ENCODE measurements at places on chromosomes 3 and 15. TPM values are rescaled to one million over a fixed set of nuclear protein-coding genes. Genes with fewer than 3 reads are reported as not detected.

Gene SLTM
- total RNA-seq = 49.0 TPM

Gene NIPA2
- 18.2 TPM for total RNA-seq

- peaks cover under 1% of the 10 kb centered on the region for H3K4me1 ChIP-seq
- H3K27ac ChIP-seq = no peak overlapping the region
- DNase-seq = no peak
- no peaks in the 10 kb centered on the region for H3K27me3 ChIP-seq
- no peak overlapping the region for H3K4me3 ChIP-seq
- peaks cover 100% of the 10 kb centered on the region for H3K36me3 ChIP-seq
Observed at GRCh38 chr3:14658978-14659377, 7.4 kb downstream of the CCDC174 start.

Gene MNS1
- total RNA-seq = 0.81 TPM

DNA sequence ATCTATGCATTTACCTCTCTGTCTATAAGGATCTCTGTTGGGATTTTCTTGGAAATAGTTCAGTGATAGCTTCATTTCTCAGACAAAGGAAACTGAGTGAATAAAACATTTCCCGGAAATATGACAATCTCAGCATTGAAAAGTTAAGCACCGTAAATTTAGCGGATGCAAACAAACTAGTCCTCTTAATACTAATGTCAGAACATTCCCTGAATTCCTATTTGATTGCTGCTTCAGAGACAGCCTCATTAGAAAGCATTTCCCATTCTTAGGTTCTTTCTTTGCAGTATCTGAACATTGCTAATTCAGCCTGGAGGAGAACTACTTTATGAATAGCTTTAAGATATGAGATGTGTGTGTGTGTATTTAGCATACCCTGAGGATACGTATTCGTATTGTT lies 101.3 kb downstream of the NR2F2 start:
- no peak overlapping the region for H3K4me3 ChIP-seq
- no peak for DNase-seq
- no peaks in the 10 kb centered on the region for H3K27me3 ChIP-seq

Gene GP5
- 0.11 TPM for total RNA-seq

- H3K4me1 ChIP-seq = peaks cover 13% of the 10 kb centered on the region
- peaks cover 69% of the 10 kb centered on the region for H3K27me3 ChIP-seq
- peak overlapping the region; percentile 26 for H3K4me3 ChIP-seq
- H3K36me3 ChIP-seq = no peaks in the 10 kb centered on the region
- no peak overlapping the region for H3K27ac ChIP-seq
Observed at GRCh38 chr3:53495520-53496391, 1.3 kb downstream of the CACNA1D start.
